T-helper 9 cell (primary cell): ENCODE measurements at places on chromosomes 3 and 15.

- DNase-seq: no peak
Observed at GRCh38 chr15:73802431-73803041, 49.4 kb upstream of the INSYN1 start.

- no peak for DNase-seq
Observed at GRCh38 chr3:149378478-149379309, 1.2 kb upstream of the TM4SF1 start.

DNA sequence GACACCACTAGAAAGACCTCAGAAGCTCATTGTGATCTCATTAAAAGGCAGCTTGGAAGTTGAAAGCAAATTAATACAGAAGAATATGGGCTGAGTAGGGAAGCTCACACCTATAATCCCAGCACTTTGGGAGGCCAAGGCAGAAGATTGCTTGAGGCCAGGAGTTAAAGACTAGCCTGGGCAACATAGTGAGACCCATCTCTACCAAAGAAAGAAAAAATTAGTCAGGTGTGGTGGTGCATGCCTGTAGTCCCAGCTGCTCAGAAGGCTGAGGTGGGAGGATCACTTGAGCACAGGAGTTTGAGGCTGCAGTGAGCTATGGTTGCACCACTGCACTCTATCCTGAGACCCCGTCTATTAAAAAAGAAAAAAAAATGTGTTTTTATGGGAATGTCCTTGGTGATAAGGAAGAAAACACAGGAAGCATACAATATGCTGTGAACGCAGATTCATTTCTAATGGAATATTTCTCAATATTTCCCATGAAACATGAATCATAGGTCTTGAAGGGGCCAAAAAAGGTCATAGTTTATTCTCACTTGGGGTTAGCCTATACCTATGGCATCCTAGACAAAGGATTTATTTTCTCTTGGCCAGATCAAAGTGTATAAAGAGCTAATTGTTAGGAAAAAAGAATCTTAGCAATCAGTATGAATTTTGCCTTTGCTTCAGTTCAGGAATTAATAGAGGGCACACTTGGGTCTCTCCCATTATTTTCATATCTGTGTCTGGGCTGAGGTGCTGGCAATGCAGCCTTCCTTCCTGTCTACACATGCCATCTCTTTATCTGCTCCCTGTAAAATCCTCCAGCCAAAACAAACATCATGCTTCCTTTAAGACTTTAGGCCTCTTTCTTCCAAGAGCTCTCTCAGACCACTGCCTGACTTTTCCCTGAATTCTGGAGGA is 98.2 kb downstream of the FNDC3B start:
- no peak for DNase-seq

DNA sequence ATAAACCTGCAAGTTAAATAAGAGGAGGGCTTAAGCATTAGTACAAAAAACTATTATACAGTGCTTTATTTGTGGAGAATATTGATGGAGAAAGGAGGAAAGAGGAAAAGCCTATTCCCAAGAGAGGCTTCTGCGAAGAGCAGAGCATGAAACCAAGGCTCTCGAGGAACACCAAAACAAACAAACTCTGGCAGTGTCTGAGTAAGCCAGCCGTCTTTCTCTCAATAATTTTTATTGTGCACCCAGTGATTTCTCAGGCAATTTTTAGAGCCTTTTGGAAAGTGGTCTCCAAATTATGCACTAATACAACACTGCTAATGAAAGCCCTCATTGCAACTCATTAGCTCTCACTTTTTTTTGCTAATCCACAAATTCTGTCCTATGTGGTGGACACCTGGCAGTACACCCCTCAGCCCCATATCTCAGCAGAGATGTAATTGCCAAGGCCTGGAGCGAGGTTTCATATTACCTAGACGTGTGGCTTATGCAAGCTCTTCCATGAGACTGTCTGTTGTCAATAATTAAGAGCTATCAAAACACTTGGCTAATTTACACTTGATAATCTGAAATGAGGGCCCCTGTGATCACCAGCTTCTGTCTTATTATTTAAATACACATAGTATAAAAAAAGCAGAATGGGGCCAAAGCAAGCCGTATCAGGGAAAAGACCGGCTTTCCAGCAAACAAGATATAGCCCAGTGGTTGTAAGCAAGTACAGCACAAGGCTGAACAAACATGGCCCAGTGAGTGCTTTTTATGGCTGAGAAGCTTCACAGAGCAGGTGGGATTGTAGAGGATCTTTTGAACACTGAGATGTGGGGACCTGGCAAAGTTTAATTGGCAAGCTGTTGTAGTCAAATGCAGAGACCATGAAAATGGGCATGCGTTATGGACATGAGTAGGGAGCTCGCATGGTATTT is 216.9 kb downstream of the ROBO2 start:
- no peak for DNase-seq

GRCh38 chr15:98440917-98441316 is 207.4 kb upstream of the IGF1R start:
- no peak for DNase-seq
